ENCODE measurements at places on chromosomes 5 and 9.

DNA sequence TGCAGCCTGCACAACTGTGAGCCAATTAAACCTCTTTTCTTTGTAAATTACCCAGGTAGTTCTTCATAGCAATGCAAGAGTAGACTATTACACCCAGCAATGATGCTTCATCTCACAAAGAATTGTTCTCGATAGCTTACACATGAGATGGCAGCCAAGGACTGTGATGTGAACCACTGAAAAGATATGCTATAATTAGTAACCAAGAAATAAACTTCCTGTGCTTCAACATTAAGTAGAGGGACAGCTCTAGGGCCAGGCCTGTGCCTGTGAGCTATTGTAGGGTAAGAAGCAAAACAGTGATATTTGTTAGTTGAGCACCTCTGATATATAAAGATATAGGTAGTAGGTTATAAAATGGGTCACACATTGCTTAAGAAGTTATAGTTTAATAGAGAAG lies 41.8 kb upstream of the DPYSL3 start:
- no peak for DNase-seq

DNA sequence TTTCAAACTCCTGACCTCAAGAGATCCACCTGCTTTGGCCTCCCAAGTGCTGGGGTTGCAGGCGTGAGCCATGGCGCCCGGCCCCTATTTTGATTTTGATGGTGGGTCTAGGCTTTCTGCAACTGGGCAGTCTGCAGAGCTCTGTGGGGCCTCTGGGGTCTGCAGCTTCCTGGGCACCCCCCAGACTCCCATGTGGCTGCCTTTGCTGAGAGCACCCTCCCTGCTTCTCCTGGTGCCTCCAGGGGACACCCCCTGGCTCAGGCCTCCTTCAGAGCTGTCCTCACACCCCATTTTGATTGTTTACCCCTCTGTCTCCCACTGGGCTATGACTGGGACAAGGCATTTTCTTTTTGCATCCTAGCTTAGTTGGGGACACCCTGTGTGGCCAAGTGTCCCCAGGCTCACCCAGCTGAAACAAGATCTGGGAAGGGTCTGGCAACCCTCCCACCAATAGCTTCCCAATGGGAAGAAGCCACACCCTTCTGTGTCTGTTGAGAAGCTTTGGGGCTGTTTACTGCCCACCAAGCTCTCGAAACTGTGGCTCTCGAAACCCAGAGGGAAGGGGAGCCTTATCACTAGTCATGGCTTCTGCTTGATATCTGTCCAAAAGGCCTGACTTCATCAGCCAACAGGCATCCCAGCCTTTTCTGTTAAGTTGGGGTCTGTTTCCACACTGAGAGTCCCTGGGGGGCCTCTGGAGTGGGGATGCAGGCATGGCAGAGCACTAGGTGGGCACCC lies 204.4 kb upstream of the IER5L start:
- DNase-seq = no peak

GRCh38 chr5:77518304-77518703 lies 26.2 kb upstream of the WDR41 start:
- DNase-seq = no peak

- no peak for DNase-seq
Measured at GRCh38 chr5:181109489-181110013, 21.4 kb downstream of the OR2V1 start.

- no peak for DNase-seq
Measured at GRCh38 chr9:83639266-83639665, 16.3 kb downstream of the IDNK start.

- DNase-seq = no peak
Measured at GRCh38 chr5:386432-387341, 56.3 kb upstream of the EXOC3 start.

DNA sequence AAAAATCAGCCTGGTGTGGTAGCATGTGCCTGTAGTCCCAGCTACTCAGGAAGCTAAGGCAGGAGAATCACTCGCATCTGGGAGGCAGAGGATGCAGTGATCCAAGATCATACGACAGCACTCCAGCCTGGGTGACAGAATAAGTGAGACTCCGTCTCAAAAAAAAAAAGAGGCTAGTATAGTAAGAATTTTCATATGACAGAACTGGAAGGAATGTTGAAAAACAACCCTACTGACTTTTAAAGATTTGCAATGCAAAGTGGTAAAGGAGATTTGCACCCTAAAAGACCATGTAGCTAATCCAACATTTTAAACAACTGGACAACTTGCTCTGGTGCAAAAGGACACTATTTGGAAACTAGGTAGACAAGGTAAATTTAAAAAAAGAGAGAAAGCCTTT lies 58.1 kb downstream of the SH3PXD2B start:
- no peak for DNase-seq

DNA sequence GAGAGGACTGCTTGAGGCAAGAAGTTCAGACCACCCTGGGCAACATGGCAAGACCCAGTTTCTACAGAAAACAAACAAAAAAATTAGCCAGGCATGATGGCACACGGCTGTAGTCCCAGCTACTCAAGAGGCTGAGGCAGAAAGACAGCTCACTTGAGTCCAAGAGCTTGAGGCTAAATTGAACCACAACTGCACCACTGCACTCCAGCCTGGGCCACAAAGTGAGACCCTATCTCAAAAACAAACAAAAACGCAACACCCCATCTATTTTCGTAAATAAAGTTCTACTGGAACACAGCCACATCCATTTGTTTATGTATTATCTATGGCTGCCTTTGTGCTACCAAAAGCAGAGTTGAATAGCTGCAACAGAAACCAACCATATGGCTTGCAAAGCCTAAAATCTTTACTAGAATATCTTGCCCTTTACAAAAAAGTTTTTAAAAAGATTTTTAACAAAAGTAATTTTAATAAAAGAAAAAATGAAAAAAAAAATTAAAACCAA lies 67.5 kb downstream of the SETX start:
- no peak for DNase-seq

GRCh38 chr9:3099646-3100045 lies 255.8 kb upstream of the PUM3 start:
- DNase-seq = no peak

DNA sequence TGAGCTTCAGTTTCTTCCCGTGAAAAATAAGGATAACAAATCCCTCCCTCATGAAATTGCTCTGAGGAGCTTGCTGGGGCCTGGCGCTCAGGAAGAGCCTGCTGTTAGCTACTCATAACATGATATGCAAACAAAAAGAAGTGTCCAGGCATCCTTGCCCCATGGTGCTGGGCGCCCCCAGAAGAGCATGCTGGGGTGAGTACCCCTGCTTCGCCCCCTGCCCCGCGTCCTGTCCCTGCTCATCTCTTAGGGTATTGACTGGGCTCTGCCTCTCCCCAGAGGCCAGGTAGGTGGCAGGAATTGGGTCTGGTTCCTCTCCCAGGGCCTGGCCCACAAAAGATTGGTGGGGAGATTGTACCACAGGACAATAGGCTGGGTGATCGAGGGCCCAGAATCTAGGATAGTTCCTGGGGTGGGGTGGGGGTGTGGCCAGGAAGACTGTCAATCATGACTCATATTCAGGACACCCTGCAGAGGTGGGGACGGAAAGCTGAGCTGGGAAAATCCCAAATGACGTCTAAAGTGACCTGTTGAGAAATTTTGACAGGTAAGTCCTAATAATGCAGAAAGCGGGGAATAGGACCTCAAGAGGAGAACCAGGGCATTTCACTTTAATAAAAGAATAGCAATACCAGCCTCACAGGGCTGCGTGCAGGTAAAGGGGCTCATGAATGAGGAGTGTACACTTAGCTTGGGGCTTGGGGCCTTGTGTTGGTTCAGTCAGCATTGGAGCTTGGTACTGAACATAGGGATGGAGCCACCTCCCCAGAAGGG lies 8.9 kb downstream of the PITX1 start:
- DNase-seq = no peak

DNA sequence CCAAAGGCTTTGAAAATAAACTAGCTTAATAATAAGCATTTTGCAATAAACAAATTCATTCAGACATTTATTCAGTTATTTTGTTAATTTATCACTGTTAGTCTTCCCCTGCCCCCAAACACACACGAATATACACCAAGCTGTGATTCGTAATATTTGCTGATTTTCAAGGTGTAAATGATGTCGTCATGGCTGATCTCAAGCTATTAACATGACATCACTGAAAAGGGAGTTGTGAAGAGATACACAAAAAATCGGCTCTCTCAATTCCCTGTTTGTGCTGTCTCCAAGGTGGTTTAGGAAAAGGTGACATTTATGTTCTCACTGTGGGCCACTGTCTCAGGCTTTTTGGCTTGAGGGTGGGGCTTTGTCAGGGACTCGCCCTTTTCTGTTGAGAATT lies 413.3 kb downstream of the CDH9 start:
- DNase-seq = no peak

GRCh38 chr9:106286249-106286648 lies 576.7 kb upstream of the ZNF462 start:
- DNase-seq = no peak

DNA sequence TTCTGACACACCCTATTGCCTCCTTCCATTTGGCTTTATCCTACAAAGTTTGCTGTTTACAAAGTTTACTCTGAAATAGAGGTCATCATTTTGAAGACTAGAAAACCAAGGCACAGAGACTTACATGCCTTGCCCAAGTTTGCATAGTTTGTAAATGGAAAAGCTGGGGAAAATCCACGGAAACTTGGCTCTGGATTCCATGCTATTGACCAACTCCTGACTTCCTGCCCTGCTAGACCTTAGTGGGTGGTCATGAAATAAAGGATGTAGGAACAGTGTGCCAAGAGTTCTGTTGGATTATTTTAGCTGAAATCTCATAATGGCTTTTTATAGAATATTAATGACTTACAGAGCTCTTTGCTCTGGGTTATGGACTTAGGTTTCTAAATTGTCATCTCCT lies 69.5 kb downstream of the GRIA1 start:
- DNase-seq = no peak

DNA sequence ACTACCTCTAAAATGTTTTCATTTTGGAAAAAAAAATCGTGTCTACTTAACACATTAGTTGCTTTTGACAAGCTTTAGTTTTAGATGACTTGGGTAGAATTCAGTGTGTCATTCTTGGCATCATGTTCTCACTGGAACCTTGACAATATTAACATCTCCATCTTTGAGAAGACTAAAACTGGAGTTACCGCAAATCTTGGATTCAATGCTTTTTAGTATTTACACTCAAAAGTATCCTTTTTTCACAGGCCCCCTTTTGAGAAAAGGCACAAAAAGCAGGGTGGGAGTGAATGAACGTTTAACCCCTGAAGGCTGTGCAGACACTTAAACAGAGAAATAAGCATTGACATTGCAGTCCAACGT lies 549.1 kb downstream of the CSNK1G3 start:
- DNase-seq = no peak

DNA sequence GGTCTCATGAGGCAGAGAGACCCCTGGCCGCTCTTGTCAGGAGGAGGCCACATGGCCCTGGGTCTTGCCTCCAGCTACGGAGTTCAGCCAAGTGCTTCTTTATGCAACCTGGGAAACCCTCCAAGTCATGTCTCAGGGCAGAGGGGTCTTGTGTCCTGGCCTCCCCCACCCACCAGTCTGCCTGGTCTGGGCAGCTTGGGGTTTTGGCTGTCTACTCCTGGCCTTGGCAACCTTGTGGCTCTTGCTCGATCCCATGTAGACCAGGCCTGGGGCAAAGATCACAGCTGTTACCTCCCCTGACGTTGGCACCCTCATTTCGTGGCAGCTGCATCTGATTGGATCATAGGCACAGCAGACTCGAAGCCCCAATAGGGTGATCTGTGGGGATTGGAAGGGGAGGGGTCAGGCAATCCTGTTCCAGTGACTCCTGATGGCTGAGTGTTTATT lies 28.4 kb downstream of the JADE2 start:
- no peak for DNase-seq

- DNase-seq = no peak
Measured at GRCh38 chr5:179154991-179155955, 95.1 kb downstream of the ZNF354C start.

DNA sequence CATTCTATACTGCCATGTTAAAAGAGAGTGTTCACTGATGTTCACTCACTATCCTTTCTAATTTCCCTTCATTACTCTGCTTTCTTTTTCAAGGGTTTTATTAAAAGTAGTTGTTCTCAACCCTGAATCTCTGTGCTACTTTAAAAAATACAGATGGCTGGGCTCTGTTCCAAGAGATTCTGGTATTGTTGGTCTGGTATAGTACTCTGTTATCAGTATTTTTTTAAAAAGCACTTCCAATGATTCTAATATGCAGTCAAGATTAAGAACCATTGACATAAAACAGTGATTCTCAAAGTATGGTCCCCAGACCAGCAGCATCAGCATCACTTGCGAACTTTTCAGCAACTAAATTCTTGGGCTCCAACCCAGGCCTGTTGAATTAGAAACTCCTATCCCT lies 77.0 kb upstream of the STARD4 start:
- DNase-seq = no peak

- DNase-seq = no peak
Measured at GRCh38 chr9:71121275-71122021, at the start of gene TRPM3. TRPM3 (minus strand) TSS chr9:71121621; CDS start chr9:71121354, 267 bp downstream.

DNA sequence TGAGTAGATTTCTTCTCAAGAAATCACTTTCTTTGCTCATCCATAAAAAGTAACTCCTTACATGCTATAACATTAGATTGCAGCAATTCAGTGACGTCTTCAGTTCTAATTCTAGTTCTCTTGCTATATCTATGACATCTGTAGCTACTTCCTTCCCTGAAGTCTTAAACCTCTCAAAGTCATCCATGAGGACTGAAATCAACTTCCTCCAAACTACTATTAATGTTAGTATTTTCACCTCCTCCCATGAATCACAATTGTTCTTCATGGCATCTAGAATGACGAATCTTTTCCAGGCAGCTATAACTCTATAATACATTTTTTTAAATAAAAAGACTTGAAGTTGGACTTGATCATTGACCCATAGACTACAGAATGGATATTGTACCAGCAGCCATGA lies 46.2 kb upstream of the PRRC1 start:
- DNase-seq = no peak

DNA sequence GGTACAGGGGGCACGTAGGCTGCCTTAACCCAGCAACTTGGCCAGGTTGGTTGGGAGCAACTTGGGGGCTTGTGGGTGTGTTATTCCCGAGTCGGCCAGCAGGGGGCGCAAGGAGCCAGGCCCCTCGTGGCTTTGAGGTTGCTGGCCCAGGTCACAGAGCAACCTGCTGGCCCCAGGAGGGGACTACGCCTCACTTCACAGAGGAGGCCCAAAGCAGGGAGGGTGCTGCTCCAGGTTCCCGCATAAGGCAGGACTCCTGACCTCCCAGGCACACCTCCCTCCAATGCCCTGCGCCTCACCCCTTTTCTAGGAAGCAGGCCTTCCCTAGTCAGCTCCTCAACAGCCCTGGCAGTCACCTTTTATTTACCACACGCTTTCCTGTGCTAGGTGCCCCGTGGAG lies 18.1 kb downstream of the KYAT1 start:
- DNase-seq = peak; percentile 72

DNA sequence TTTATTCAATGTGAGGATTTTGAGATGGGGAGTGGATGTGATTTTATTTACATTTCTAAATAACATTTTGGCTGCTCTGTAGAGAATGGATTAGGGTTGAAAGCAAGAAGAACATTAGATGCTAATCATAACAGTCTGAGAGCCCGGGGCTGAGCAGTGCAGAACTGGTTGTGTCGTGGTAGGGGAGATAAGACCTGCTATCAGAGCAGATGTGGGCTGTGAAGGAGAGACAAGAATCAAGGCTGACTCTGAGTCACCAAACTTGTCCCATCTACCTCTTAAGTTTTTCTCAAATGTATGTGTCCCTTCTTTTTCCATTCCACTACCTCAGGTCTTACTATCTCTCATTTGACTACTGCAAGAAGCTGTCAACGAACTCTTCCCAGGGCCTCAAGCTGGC lies 35.4 kb upstream of the SLC28A3 start:
- DNase-seq = no peak

All from activated CD8-positive, alpha-beta memory T cell treated with anti-CD3 and anti-CD28 coated beads for 4 hours (primary cell).